ENCODE measurements at places on chromosomes 16 and 17.

GRCh38 chr17:20154286-20155000, 145.3 kb downstream of the SPECC1 start:
- no peak for DNase-seq

DNA sequence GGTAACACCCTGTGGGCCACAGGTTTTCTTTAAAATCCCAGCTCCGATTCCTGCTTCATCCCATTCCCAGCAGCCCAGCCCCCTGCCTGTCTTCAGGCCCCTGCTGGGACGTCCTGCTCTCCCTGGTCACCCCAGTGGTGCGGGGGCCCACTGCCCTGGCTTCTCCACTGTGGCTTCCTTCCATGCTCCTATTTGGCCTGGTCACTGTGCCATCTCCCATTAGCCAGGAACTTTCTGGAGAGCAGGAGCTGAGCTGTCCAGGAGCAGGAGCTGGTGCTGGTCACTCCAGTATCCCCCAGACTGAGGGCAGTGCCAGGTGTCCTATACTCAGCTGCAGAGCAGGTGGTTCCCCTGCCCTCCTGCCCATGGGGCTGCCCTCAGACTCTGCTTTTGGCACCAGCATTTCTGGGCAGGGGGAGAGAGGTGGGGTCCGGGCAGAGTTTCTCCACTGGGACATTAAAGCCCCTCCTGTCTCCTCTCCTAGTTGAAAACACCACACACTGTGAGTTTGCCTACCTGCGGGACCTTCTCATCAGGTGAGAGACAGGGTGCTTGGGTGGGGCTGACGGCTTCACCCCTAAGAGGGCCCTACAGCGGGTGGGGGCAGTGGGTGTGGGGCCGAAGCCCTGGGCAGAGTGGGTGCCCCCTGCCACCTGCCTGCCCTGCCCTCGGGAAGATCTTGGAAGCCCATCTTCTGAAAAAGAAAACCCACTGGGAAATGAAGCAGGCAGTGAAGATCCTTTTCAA, 356.2 kb downstream of the SEC14L1 start:
- DNase-seq, result no peak

DNA sequence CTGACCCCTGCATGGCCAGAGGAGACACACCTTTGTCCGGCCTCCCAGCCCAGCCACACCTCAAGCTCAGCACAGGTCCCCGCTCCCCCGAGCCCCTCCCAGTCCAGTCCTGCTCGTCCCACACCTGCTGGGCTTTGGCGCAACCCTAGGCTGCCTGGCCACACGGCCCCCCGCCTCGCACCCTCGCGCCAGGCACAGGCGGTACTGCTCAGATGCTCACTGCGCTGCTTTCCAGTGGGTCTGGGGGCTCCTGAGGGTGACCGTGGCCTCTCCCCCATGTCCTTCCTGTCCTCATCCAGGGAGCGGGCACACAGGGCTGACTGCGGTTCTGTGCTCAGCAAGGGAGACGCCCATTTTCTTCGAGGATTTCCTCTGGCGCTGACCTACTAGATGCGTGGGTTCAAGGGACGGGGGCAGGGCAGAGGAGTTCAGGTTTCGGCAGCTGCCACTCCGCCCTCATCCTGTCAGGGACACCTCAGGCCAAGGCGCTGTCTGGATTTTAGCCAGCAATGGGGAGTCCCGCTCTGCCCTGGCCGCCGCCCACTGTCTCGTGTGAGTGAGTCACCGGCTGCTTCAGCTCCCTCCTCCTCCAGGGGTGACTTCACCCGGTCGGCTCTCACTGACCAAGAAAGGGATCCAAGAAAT, 118.0 kb upstream of the ZNF469 start:
- DNase-seq, result peak; percentile 77

DNA sequence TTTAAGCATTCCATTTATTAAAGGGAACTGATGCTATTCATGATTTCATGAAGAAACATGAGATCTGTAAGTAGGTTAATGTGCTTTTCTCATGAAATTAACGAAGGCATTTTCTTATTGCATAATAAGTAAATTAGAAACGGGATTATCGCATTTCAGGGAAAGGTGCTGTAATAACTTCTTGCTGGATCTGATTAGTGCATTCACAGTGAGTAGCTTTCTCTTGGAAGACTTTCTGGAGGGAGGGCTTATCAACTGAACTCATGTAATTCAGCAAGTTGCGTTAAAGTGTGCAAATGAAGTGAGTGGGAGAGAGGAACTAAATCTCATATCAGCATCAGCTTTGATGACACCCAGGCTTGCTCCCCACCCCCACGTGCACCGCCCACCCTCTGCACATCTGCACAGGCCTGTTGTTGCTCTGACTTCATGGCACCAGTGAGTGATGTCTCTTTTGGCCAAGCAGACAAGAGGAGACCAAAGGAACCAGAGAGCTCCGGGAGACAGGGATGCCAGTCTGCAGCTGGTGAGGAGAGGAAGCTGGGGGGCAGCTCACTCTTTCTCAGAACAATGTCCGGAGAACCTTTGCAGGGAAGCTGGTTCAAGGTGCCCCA, 26.3 kb upstream of the GAS7 start:
- no peak for DNase-seq

- no peak for DNase-seq
Measured at GRCh38 chr17:38568274-38568673, 37.5 kb downstream of the SRCIN1 start.

- DNase-seq, result no peak
Measured at GRCh38 chr16:53068423-53068833, 13.6 kb downstream of the CHD9 start.

- DNase-seq, result no peak
Measured at GRCh38 chr17:71170070-71170469, 950.8 kb upstream of the SOX9 start.

GRCh38 chr16:51030516-51030915, 120.6 kb downstream of the SALL1 start:
- DNase-seq, result no peak
